Non-pigmented ciliary epithelial cell (primary cell): ENCODE measurements at places on chromosomes 11 and 22.
A peak's percentile ranks its signal among the peaks of the same experiment; 100 is the strongest.

GRCh38 chr11:29405305-29405704 lies 611.5 kb downstream of the KCNA4 start:
- no peak for DNase-seq

DNA sequence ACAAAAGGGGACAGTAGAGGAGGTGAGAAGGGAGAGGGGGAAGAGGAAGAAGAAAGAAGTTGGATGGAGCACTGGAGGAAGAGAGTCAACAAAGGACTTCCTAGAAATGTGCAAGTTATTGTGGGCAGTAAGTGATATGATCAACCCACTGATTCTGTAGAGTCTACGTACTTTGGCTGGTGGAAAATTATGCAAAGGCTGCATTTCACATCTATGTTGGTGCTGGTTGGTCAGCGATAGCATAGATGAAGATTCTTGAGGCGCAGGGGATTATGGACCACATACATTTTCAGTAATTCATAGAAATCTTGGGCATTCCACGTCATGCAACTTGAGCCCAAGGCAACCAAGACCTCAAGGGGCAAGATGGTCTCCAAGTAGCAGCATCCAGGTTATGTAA lies 12.6 kb upstream of the BIRC3 start:
- DNase-seq: no peak

DNA sequence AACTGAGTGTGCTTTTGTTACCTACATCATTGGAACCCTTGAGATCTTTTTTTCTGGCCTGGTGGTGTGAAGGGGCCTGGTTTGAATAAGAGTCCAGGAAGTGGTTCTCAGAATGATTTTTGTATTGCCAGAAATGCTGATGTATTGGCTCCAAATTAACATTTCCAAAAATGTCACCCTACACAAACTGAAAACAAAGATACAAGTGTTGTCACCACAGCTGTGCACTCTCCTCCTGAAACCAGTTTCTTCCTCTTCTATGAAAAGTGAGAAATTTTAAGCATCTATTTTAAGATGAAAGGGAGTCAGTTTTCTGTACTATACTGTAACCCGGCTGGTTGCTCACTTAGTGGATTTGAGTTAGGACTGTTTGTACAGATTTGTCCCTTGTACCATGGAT lies 218.8 kb downstream of the PGR start:
- no peak for DNase-seq

GRCh38 chr11:74532501-74533246 lies 39.1 kb upstream of the LIPT2 start:
- DNase-seq: no peak

DNA sequence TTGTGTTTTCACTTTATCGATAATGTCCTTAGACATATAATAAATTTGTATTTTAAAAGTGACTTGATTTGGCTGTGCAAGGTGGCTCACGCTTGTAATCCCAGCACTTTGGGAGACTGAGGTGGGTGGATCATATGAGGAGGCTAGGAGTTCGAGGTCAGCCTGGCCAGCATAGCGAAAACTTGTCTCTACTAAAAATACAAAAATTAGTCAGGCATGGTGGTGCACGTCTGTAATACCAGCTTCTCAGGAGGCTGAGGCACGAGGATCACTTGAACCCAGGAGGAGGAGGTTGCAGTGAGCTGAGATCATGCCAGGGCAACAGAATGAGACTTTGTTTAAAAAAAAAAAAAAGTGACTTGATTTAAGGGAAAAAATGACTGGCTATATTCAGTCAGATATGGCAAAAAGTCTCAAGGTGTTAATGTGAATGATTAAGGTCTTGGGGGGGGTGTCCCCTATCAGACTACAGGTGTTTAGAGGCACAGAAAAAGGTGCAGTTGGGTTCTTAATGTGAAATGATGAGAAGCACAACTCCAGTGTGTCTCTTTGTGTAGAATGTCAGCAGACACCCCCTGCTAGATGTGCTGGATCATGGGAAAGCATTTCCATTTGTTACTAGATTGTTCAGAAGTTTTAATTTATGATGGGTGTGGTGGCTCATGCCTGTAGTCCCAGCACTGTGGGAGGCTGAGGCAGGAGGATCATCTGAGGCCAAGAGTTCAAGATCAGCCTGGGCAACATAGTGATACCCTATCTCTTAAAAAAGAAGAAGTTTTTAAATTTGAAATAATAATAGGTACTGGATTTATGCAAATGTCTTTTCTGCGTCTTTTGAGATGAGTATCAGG lies 17.0 kb downstream of the NEAT1 start:
- no peak for DNase-seq

DNA sequence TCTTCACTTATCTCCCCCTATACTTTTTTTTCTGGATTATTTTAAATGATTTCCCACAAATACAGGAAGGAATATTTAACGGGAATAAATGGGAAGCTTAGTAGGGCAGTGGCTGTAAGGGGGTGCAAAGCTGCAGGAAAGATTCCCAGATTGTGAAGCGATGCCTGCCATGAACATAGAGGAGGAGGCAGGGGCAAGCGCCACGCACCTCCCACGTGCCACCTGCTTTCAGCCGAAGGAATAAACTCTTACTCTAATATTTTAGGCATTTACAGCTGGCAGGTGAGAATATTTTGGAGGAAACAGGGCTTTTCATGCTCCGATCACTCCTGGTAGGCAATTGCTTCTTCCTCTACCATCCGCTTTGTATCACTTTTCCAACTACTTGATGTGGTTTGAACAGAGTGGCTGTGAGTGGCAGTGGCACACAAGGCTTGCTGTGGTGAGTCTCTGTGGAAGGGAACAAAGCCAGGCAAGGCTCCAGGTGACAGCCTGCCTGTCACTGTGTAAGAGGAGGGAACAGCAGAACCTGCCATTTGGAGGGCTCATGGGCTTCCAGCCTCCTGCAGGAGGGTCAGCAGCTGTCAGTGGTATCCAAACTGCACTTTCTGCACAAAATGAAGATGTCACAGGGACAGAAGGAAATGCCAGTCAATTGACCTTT lies 54.5 kb upstream of the PLET1 start:
- no peak for DNase-seq

DNA sequence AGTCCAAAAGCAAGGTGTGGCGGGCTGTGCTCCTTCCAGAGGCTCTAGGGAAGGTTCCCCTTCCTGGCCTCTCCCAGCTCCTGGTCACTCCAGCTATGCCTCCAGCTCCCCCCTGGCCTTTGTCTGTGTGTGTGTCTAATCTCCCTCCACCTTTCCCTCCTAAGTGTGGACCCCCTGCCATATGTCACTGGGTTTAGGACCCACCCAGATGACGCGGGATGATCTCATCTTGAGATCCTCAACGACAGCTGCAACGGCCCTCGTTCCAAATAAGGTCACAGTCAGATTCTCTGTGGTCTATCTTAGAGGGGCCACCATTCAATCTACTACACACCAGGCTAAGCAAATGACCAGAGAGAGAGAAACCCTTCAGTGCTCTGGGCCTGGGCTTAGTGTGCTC lies 107.9 kb downstream of the ARHGAP8 start:
- no peak for DNase-seq

DNA sequence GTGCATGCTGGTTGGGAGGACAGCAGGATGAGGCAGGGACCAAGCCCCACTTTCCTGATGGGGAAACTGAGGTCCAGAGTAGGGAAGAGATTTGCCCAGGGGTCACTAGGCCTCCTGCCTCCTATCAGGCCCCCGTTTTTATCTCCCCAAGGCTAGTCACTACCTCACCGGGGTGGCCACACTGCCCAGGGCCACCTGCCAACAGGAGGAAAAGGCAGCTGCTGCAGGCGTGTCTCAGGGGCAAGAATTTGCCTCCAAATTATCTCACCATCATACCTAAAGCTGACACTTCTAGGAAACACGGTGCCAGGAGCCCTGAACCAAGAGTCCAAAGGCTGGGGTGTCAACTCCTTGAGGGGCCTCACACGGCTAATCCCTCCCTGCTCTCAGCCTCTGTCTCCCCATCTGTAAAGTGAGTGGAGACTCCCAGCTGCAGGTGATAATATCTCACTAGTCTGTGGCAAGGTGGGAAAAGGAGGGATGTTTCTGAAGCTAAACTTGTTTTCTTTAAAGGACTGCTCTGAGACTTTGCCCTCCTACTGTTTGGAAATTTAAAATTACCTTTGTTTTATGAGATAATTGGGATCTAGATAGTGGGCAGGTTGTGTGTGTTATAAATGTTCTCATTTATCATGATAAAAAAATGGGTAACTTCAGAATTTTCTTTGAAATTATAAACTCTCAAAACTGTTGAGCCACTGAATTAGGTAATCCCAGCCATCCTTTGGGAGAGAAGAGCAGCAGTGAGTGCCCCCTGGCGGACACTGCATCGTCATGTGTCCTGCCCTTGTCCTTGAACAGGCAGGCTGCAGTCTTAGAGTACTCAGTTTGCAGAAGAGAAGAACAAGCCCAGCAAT lies 60.0 kb downstream of the MYO7A start:
- DNase-seq: peak; percentile 45

DNA sequence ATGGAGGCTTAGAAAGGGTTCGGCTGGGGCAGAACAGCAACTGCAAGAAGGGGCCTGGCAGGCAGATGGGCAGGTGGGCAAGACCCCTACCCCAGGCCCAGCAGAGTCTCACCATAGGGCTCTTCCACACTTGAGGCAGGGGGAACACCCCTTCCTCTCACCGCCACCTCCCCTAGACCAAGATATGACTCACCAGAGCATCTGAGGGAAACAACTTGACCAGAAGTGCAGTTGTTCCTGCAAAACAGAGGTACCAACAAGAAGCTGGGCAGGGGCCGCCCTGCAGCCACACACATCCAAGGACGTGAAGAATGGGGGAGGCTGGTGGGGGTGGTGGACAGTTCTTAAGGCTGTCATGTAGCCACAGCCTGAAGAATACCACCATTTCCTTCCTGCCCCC lies 10.9 kb downstream of the TMPRSS5 start:
- DNase-seq: no peak

- no peak for DNase-seq
Measured at GRCh38 chr11:623999-624704, 603 bp downstream of the CDHR5 start.

GRCh38 chr22:24002851-24003250 lies 2.4 kb downstream of the GSTT4 start:
- DNase-seq: no peak

GRCh38 chr11:69879729-69880005 lies 60.5 kb upstream of the FGF3 start:
- DNase-seq: no peak

- no peak for DNase-seq
Measured at GRCh38 chr11:65553301-65554001, 4.7 kb downstream of the LTBP3 start.

DNA sequence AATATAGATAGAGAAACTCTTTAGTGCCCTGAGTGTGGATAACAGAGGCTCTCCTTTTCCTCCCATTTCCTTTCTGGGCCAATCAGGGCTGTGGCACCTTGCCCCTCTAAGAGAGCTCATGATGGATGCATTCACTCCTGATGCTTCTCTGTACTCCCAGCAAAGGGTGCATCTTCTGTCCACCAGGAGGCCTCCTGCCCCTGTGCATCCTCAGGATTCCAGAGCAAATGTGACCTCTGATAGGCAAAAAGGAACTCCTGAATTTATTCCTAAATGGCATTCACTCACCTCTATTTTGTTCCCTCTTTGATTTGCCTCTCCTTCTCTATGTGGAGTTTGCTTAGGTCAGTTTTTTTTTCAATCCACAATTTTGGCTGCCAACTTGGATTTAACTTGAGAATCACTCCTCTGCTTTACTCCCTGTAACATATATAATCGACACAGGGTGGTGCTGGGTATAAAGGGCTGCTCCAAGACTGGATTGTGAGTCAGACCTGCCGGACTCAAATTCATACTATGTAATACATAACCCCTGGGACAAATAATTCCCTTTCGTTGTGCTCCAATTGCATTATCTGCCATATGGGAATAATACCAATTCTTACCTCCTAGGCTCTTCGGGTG lies 1.1 kb upstream of the MRGPRX4 start:
- DNase-seq: no peak

- DNase-seq: no peak
Measured at GRCh38 chr11:27075655-27076054, 35.0 kb downstream of the BBOX1 start.

GRCh38 chr22:38733329-38733723 lies 22.5 kb downstream of the SUN2 start:
- DNase-seq: no peak

GRCh38 chr11:114346709-114347141 lies 50.5 kb downstream of the NNMT start:
- no peak for DNase-seq

- no peak for DNase-seq
Measured at GRCh38 chr11:64642871-64643255, 51.8 kb downstream of the SLC22A12 start.

GRCh38 chr11:64237484-64237951 lies 3.1 kb downstream of the VEGFB start:
- no peak for DNase-seq

- DNase-seq: no peak
Measured at GRCh38 chr22:47355776-47356510, 593.5 kb downstream of the TBC1D22A start.

DNA sequence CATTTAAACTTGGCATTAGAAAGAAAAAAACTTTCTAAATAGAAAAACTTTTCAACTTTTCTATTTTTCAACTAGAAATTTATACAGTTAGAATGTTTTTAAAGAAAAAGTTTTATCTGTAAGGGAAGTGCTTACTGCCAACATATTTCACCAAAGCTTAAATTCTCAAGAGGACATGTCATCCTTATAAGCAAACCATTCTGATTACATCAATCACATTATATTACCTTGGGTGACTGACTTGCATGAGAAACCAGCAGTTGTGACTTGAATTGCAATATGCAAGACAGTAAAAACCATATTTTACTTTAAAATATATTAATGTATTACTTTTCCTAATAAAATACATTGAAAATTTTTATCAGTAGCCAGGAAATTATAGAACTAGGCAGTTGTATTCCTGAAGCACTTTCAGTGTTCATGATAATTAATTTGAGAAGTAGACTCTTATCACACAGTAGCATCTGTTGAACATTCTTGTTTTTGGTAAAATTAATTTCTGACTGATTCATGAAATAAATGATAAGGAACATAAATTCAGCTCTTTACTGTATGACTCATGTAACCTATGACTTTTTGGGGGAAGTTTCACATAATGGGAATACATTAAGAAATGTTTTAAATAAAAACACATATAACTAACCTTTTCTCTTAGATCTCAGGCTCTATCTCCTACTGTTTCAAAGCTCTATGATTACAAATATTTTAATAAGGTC lies 345.0 kb upstream of the CCDC179 start:
- DNase-seq: no peak

DNA sequence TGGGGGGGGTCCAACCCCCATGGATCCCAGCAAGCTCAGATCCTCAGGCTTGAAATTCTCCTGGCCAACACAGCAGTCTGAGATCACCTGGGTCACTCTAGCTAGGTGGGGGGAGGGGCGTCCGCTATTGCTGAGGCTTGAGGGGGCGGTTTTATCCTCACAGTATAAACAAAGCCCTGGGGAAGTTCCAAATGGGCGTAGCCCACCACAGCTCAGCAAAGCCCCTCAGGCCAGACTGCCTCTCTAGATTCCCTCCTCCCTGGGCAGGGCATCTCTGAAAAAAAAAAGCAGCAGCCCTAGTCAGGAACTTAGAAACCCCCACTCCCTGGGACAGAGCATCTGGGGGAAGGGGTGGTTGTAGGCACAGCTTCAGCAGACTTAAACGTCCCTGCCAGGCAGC lies 16.7 kb downstream of the TRPC6 start:
- no peak for DNase-seq
